ENCODE measurements at places on chromosomes 6 and 20.

DNA sequence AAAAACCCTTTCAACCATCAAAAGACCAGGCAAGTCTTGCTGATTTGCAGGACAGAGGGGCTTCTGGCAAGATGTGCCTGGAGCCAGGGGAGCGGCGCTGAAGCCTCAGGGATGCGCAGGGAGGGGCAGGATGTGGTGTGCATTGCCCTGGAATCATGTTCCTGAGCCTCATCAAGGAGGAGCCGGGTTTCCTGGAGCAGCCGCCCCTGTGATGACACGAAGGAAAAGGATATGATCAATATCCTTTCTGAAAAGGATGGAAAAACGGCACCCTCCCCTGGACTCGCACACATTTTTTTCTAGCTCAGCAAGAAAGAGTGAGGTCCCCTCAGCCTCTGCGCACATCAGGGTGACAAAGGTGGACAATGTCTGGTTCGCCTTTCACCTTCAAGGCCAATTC is 173.1 kb upstream of the SSTR4 start:
- DNase-seq = no peak

DNA sequence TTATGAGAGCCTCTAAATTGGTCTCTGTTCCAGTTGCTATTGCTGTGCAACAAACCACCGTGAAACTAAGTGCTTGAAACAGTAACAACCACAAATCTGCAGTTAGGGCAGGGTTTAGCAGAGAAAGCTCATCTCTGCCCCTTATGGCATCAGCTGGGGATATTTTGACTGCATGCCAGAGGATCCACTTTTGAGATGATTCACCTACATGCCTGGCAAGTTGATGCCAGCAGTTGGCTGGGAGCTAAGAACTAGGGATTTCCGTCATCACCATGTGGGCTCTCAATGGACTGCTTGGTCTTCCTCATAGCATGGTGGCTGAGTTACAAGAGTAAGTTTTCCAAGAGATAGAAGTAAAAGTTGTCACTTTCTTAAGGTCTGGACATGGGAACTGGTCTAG is 35.1 kb downstream of the PLCB4 start:
- no peak for DNase-seq

DNA sequence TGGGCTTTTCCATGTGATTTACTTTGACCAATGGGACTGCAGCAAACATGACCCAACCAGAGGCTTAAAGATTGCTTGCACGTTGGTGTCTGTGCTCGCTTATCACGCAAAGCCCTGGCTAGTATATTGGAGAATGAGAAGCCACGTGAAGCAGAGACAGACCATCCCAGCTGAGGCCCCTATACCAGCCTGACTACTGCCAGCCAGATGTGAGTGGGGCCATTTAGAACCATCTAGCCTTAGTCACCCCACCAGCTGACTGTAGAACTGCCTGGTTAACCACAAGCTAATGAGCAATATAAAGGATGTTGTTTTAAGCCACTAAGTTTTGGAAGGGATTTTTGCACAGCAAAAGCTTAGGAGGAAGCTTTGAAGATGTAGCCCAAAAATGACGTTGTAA is 74.5 kb downstream of the MACROD2 start:
- DNase-seq = no peak

DNA sequence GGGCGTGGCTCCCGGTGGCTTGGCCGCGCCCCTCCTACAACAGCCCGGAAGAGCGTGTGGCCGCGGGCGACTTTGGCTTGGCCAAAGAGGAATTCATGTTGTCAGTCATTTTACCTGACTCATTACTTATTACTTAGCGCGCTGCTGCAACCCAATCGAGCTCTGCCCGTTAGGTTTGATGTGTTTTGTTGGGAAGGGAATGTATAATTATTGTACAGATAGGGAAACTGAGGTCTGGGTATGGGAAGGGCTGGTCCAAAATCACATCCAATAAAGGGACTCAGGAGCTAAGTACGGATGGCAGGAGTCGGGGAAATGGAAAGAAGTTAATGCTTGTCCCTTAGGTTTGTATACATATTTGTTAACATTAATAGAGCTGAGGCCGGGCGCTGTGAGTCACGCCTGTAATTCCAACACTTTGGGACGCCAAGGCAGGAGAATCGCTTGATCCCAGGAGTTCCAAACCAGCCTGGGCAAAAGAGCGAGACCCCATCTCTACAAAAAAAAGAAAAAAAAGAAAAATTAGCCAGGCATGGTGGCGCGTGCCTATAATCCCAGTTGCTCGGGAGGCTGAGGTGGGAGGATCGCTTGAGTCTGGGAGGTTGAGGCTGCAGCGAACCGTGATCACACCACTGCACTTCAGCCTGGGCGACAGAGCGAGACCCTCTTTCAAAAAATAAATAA is 639 bp upstream of the ZNF335 start:
- no peak for DNase-seq

GRCh38 chr6:16944596-16944995 is 157.3 kb upstream of the STMND1 start:
- no peak for DNase-seq

- DNase-seq = no peak
Measured at GRCh38 chr20:14785065-14785743, 447.8 kb upstream of the FLRT3 start.

DNA sequence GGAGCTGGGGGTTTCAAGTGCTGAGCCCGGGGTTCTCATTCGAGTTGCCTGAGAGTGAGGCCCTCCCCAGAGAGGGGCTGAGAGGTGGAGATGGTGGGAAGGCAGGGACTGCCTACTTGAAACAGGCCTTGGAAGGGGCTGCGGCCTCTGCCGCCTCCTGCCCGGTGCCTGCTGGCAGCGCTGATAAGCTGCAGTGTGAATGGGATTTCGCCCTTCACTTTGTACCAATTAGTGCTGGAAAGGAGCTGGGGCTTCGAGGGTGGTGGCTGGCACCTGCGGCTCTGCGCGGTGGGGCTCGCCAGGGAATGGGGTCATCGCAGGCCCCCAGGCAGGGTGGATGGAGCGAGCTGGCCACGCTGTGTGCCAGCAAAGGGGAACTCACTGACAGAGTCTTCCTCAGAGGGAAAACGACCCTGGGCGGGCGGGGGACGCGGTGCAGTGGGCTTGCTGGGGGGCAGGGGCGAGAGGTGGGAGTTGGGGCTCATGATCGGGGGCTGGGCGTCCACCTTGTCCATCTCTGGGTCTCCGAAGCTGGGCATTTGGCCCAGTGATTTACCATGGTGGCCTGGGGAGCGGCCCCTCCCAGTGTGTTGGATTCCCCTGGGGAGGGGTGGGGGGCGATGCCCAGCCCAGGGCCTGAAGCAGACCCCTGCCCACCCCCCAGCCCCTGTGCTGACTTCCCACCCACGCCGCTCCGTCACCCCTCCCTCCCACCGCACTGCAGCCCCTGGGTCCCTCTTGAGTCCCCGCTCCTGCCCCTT is 22.9 kb downstream of the COL20A1 start:
- DNase-seq = no peak

DNA sequence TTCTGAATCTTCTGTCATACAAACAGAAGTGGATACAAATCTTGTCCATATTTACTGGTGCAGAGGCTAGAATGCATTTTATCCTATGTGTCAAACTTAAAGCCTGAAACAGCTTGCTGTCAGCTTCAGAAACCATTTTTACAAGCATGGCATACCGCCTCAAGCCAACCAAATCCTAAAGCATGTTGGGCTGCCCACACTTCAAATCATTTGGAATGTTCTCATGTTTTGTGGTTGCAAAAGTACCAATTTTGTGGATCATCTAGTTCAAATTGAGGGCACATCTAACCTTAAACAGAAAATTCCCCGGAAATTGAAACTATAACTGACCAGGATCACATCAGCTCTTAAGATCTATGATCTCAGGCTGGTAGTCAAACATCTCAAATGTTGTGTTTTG is 3.2 kb downstream of the GPR63 start:
- DNase-seq = no peak

- no peak for DNase-seq
Measured at GRCh38 chr20:44618318-44618731, 33.2 kb downstream of the ADA start.

GRCh38 chr6:137473598-137473997 is 20.6 kb downstream of the OLIG3 start:
- no peak for DNase-seq

DNA sequence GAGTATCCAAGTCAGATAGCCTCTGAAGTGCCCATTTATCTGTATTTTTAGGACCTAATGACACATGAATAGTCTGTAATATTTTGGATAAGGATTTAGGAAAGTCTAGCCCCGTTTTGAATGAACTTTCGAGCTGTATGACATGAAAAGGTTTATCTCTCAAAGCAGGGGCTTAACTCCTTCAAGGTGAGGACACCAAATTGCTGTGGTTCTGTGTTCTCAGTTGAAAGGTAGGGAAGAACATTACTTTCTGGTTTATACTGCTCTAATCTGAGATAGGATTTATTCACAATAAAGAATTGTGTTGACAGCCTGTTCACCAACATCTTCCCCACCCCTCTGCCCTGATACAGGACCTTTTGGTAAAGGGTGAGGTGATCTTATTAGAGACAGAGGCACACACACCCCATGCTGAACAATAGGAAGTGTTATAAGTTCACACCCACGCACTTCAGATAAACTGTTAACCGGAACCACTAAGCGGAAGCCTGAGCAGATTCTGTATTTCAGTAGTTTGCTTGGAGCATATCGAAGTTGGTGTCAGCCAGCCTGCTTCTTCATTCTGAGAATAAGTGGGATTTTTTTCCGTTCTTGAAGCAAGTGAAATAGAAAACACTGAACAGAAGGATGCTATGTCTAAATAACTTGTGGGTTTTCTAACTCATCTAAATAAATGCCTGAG is 223.3 kb downstream of the TMEM242 start:
- no peak for DNase-seq

- DNase-seq = no peak
Measured at GRCh38 chr6:163897669-163898068, 483.2 kb downstream of the QKI start.

GRCh38 chr6:75503291-75503690 is 9.7 kb upstream of the FILIP1 start:
- no peak for DNase-seq

DNA sequence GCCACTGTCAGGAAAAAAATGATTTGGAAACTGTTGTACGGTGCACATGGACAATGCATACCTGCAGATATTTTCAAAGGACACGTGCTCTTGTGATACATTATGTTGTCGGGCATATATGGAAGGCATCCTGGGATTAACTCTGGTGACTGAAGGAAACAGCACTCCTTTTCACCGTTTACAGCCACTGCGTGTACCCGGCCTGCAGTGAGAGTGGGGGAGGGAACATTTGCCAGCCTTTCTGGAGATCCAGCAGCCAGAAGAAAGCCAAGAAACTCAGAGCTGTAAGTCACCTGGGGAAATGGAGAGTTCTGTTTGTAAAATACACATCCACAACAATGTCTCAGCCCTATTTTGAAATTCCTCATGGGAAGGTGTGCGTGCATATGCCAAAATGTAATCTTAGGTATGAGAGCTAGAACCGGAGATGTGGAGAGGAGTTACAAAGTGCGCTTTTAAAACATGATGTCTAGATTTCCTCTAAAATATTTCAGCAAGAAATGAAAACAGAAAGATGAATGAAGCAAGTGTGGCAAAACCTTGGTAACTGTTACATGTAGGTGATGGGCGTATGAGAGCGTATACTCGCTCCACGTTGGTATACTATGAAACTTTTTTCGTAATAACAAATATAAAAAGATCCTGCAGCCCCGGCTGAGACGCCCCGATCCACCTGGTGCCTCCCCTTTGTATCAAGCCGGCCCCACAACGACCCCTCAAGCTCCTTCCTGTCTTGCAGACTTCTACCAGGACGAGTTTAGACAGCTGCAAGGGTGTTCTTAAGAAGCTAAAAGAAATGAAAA is 8.6 kb upstream of the FOXF2 start:
- DNase-seq = no peak

- no peak for DNase-seq
Measured at GRCh38 chr20:21862259-21862946, 156.9 kb downstream of the PAX1 start.

- DNase-seq = no peak
Measured at GRCh38 chr6:34688956-34689355, 7.6 kb downstream of the ILRUN start.

DNA sequence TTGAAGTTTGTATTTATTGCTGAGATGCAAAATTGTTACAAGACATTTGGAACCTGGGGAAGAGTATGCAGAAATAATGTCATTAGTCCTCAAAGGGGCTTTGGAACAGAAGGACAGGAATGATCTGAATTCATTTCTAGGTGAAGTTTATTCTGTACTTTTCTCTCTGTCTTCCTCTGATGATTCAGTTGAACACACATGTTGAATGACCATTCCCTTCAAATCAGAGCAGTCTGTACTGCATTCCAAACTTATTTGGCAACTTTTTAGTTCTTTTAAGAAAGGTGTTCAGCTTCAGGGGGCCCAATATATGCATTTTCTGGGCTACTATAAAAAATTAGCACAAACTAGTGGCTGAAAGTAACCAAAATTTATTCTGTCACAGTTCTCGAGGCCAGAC is 213.9 kb upstream of the LAMP5 start:
- DNase-seq = no peak

GRCh38 chr6:168383062-168383854 is 57.7 kb upstream of the SMOC2 start:
- no peak for DNase-seq

GRCh38 chr6:4637691-4638433 is 138.3 kb upstream of the CDYL start:
- no peak for DNase-seq

DNA sequence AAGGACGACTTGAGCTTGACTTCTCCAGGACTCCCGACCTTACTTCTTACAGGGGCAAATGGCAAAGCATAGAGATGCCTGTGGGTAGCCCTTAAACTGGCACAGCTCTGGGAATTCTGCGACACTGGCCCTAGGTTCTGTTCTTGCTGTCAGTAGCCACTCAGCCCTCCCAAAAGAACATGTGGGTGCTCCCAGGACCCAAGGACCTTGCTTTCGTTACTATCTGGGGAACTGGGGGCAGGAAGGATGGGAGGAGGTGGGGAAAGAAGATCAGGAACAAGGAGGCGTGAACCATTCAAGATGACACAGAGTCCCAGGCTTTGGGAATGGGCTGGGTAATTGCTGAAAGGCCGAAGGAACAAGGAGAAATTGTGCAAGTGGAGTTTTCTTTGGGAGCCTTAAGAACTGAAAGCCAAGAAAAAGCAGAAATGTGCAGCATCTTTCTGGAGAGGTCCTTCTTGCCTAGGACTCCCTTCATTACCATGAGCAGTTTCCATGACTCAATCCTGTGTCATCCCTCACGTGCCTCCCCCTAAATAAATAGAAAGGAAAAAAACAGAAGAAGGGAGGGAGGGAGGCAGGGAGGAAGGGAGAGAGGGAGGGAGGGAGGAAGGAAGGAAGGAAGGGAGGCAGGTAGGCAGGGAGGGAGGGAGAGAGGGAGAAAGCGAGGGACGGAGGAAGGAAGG is 284.6 kb upstream of the FOXQ1 start:
- DNase-seq = peak; percentile 72

GRCh38 chr6:16591396-16592222 is 169.7 kb downstream of the ATXN1 start:
- no peak for DNase-seq

GRCh38 chr6:84718038-84718955 is 46.1 kb downstream of the TBX18 start:
- no peak for DNase-seq

Measured in vagina (tissue), 2 donors.